ENCODE measurements at places on chromosomes 3 and 15.

GRCh38 chr3:198048445-198048844 is 88.4 kb downstream of the LMLN start:
- no peak for DNase-seq

DNA sequence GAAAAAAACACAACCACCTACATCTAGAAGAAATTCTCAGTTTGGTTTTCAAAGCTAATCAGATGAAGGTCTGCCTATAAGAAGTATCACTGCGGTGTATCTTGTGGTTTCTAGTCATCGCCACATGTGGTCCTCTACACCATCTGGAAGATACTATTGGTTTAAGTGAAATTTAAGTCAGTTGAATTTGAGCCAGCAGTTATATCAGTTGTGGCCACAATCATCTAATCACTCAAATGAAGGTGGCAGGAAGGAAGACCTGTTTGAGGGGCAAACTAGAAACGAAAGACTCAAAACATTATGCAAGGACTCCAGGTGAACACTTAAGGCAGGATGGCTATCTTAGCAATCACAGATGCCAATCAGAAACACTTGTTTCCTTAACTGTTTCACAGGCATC is 48.7 kb downstream of the ETV5 start:
- no peak for DNase-seq

DNA sequence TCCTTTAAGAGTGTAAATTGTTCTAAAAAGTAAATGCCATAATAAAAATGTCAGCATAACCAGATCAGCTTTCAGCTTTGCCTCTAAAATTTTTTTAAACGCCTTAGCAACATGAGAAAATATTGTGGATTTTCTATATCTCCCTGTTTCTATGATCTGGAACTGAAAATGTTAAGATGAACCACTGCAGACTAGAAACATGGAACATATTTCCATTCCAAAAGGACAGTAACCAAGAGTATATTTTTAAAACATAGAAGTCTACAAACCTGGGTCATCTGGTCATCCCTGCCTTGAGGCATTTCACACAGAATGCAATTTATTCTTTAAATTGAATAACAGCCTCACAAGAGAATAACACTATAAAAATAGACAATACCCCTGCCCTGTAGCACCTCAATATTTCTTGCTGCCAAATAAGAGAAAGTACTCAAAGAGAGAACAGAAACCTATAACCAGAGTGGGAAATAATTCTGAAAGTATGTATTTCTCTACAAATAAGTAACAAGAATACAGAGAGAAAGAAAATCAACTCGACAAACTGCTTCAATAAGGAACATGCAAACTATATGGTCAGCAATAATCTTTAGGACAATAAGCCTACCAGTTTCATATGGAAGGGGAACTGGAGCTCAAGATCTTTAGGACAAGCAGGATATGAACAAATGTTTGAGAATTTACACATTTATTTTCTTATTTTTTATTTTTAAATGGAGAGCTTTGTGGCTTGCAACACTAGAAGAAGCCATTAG is 949.0 kb downstream of the EPHA3 start:
- no peak for DNase-seq

GRCh38 chr3:153275514-153275913 is 113.5 kb downstream of the RAP2B start:
- no peak for DNase-seq

GRCh38 chr3:123085293-123085931 is 18.6 kb downstream of the PDIA5 start:
- DNase-seq, result no peak

GRCh38 chr3:150822636-150823035 is 59.7 kb upstream of the SIAH2 start:
- DNase-seq, result no peak

DNA sequence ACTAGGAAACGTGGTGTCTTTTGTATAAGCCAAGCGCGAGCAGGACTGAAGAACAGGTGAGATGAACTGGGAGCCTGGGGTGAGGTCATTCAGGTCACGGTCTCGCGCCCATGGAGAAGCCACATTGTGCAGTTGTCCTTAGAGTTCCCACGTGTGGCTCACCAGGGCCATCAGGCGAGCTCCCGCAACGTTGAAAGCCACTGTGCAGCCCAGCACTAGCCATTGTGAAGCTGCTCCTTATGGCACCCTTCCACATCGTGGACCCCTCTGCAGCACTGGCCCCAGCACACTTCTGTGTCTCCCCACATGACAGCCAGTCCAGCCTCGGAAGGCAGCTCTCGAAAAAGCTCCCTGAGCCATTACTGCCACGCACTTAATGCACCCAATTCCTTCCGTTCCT is 7.6 kb upstream of the APBA2 start:
- no peak for DNase-seq

GRCh38 chr3:148792516-148792915 is 35.1 kb upstream of the CPB1 start:
- DNase-seq, result no peak

DNA sequence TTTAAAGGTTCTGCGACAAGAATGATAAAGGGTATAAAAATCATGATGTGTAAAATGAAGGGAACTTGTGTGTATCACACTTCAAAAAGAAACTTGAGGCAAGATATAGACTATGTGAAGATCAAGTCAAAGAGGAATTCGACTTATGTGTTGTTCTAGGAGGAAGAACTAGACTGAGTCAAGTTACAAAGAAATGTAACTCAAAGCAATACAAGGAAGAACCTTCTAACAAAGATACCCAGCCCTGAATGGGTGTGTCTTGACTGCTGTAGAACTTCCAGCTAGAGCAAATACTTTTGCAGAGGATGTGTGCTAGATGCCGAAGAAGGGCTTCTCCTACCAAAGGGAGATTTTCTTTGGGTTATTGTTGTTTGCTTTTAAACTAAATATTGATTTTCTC is 2.4 kb downstream of the SLC49A4 start:
- DNase-seq, result no peak

GRCh38 chr3:191235331-191236314 is 36.6 kb downstream of the OSTN start:
- peak; percentile 68 for DNase-seq

GRCh38 chr15:101611007-101611406 is 41.2 kb downstream of the TM2D3 start:
- no peak for DNase-seq

- no peak for DNase-seq
Observed at GRCh38 chr3:157313186-157313585, 123.5 kb upstream of the PTX3 start.

- no peak for DNase-seq
Observed at GRCh38 chr3:134617608-134618477, 33.0 kb downstream of the KY start.

DNA sequence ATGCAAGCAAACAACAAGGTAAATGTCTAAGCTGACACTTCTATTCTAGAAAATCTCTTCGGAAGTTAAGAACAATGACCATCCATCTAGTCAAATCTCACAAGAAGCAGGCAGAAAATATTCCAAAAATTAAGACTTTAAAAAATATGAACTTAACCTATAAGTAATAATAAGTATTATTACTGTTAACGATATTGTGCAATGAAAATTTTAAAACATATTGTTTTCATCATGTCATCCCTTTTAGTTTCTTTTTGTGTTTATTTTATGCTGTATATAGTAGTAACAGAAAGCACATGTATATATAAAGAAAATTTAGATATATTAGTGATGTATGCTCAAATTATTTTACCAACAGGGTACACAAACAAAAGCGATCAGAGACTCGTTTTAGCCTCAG is 4.1 kb downstream of the HDGFL3 start:
- DNase-seq, result no peak

DNA sequence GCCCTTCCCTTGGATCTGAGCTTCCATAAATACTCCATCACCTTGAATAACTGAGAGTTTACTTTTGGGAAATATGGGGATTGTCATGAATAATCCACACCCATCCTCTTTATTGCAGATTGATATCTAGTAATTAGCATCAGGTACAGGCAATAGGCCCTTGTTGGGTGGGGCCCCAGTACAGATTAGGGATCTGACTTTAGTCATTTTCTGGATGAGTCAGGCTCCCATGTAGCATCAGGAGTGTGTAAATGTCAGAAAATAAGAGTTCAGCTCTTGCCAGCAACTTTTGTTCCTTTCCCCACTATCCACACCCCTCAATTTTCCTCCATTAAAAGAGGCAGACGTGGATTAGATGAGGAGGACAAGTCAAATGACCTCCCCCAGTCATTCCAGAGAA is 17.7 kb upstream of the SNRK start:
- DNase-seq, result no peak

DNA sequence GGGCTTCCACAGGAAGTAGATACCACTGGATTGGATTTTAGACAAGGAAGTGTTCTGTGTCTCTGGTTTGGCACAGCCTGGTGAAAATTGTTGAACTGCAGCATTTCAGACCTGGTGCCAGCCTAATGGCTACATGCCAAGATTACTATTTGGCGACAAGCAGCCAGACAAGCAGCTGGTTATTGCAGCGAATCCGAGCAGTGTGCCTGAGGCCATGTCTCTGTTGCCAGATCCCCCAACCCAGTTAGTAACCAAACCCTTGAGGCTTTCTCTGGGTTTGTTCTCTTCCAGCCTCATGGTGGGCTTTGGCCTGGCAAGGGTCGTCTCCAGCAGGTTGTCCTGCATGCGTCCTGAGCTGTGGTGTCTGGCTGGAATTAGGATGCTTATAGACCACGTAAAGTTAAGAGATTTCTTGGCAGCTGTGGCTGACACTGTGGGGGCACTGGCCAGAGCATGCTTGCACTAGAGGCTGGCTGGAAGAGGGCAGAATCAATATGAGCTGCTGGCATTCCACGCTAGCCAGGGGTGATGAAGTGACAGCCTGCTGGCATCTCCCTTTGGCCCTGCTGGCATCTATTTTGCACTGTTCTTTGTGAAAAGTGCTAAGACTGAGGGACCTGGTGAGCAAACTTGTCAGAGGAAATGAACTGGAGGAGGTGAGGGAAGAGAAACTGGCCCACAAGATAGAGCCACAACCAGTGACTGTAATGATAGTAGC is 172.6 kb downstream of the RBMS3 start:
- DNase-seq, result peak; percentile 53

GRCh38 chr15:85282504-85283115 is 97.8 kb upstream of the AKAP13 start:
- peak; percentile 29 for DNase-seq

DNA sequence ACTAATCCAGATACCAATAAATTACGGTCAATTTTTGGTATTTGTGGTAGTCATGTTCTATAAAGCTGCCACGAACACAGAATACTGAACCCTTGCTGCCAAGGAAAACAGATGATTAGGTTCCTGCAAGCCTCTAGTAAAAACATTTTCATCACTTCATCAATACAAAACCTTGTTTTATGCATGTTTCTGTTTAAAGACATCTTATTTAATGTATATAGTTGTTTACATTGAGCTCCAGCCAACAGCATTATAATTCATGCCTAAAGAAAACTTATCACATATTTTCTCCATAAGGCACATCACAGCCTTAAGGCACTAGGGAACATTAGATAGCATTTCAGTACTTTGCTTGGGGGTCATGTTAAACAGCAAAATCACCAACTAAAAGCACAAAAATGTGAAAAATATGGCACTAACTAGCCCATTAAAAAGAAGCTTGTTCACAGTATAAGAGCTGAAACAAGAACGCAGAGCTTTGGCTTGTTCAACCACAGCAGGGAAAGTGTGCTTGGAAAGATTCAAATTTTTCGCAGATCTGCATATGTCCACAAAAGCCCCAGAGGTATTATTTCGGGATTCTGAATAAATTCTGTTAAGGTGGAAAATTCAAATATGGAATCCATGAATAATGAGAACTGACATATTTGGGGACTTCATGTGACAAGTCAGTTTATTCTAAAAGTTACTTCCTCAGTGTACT is 27.7 kb downstream of the POLQ start:
- DNase-seq, result peak; percentile 43

GRCh38 chr3:110815008-110815583 is 256.5 kb upstream of the NECTIN3 start:
- DNase-seq, result peak; percentile 80

GRCh38 chr15:58839485-58839884 is 68.4 kb downstream of the MINDY2 start:
- peak; percentile 34 for DNase-seq

- DNase-seq, result no peak
Observed at GRCh38 chr3:121232309-121233225, 313.2 kb downstream of the POLQ start.

GRCh38 chr15:59609730-59610712 is 1.6 kb upstream of the GCNT3 start:
- DNase-seq, result peak; percentile 27

GRCh38 chr3:127632035-127632820 is 3.2 kb downstream of the PODXL2 start:
- no peak for DNase-seq

GRCh38 chr15:77823736-77824135 is 191.0 kb upstream of the LINGO1 start:
- DNase-seq, result no peak

DNA sequence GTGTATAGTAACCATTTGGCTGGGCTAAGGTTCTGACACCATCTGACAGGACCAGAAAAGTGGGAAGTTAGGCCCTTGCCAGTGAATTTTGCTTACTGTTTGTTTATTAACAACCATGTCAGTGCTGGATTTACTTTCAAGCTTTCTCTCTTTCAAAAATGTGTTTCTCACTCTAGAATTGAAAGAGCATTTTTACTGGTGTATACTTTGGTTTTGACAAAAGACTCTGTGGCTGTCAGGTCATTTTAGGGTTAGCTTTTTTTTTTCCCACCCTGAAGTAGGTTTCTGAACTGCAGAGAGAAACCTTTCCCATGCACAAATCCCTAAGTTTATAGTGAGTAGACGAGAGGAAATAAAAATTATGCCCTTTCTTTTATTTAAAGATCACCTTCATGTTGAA is 230.0 kb upstream of the TBC1D5 start:
- no peak for DNase-seq

GRCh38 chr3:146227486-146227885 is 23.4 kb downstream of the PLSCR4 start:
- no peak for DNase-seq
